ENCODE measurements at places on chromosomes 16 and 17.

DNA sequence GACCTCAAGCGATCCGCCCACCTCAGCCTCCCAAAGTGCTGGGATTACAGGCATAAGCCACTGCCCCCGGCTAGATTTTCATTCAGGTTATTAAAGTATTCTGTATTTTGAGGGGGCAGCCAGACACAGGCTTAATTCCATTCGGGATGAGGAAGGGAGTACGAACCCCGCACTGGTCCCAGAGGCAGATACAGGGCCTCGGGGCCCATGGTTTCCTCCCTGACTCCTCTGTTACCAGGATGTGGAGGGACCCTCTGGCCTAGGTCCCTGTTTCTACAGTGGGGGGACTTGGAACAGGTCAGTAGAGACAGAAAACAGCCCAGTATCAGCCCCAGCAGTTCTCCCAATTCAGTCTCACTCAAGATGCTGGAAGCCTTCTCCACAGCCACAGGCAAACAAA lies 42.0 kb downstream of the PECAM1 start:
- DNase-seq = no peak

DNA sequence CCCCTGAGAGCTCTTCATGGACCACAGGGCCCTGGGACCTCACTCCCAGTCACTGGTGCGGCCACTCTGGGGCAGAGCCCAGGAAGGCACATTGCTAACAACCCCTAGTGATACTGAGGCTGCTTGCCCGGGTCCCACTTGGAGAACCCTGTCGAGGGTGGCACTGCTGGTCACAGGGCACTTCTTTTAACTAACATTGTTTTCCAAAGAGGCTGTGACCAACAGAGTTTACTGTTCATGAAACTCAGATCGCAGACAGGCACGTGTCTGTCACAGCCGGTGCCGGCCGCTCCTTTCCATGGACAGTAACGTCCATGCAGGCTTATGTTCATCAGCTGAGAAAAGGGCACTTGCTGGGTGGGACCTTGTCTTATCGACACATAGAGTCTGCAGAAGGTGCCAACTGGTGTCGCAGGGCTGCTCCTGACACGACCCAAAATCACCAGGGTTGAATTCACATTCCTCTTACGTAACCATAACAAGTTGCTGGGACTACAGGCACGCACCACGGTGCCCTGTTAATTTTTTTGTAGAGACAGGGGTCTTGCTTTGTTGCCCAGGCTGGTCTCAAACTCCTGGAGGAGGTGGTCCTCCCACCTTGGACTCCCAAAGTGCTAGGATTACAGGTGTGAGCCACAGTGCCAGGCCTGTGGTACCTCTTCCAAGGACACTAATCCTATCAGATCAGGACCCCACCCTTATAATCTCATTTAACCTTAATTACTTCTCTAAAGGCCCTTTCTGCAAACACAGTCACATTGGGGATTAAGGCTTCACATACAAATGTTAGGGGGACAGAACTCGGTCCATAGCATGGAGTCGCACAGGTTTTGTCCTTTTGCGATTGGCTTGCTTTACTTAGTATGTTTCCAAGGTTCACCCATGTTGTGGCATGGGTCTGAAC lies 1.2 kb upstream of the ZC3H18 start:
- DNase-seq = no peak

DNA sequence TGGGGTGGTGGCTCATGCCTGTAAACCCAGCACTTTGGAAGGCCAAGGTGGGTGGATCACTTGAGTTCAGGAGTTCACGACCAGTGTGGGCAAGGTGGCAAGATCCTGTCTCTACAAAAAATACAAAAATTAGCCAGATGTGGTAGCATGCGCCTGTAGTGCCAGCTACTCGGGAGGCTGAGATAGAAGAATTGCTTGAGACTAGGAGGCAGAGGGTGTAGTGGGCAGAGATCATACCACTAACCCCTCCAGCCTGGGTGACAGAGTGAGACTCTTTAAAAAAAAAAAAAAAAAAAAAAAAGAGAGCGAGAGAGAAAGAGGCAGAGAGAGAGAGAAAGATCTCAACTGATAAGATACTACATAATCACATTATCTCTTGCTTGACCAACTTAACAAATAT lies 45.9 kb downstream of the KANSL1 start:
- DNase-seq = no peak

GRCh38 chr17:63405741-63406261 lies 40.3 kb downstream of the CYB561 start:
- DNase-seq = peak; percentile 78

DNA sequence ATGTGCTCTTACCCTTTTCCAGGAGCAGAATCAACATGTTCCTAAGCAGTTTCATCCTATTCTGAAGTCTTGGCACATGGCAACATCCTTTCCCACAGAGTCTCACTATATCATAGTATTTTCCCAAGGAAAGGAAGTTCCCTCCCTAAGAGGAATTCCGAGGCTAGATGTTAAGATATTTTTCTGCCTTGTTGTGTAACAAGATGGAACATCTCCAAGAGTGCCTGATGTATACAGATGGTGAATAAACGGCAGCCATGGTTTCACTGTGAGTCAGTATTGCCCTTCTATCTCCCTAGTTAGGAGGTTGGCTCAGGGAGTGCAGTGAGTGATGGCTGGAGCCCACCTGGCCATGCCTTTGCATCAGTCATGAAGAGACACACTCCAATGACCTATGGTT lies 48.2 kb downstream of the SPACA3 start:
- DNase-seq = no peak

GRCh38 chr17:75814900-75815373 lies 29.3 kb downstream of the UNC13D start:
- no peak for DNase-seq

DNA sequence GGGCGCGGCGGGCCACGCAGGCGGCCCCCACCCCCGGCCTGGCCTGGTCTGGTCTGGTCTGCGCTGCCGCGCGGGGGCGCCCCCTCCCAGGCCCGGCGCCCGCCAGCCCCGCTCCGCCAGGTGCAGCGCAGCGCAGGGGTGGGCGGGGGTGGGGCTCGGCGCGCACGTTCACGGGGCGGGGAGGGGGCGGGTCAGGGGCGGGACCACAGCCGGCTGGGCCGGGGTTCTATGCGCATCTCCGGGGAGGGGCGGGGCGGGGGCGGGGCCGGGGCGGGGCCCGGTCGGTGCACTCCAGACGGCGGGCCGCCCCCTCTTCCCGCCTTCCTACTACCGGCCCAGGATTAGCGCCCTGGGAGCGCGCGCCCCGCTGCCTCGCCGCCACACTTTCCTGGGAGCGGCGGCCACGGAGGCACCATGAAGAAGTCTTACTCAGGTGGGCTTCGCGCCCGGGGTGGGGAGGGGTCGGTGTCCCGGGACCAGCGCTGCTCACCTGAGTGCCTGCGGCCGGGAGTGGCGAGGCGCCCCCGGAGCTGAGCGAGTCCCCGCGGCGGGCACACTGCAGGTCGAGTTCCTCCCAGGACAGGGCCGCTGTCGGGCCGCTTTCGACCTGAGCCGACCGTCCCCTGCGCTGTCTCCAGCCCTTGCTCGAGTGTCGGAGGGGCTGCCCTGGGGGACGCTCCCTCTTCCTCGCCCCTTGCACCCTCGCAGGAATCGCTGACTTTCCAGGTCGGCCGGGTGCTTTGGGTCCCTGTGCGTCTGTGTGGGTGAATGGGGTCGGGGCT lies 140.5 kb downstream of the SEC14L1 start:
- DNase-seq = peak; percentile 47

- no peak for DNase-seq
These were observed 25.6 kb upstream of the PABPN1L start for GRCh38 chr16:88892065-88892464.

DNA sequence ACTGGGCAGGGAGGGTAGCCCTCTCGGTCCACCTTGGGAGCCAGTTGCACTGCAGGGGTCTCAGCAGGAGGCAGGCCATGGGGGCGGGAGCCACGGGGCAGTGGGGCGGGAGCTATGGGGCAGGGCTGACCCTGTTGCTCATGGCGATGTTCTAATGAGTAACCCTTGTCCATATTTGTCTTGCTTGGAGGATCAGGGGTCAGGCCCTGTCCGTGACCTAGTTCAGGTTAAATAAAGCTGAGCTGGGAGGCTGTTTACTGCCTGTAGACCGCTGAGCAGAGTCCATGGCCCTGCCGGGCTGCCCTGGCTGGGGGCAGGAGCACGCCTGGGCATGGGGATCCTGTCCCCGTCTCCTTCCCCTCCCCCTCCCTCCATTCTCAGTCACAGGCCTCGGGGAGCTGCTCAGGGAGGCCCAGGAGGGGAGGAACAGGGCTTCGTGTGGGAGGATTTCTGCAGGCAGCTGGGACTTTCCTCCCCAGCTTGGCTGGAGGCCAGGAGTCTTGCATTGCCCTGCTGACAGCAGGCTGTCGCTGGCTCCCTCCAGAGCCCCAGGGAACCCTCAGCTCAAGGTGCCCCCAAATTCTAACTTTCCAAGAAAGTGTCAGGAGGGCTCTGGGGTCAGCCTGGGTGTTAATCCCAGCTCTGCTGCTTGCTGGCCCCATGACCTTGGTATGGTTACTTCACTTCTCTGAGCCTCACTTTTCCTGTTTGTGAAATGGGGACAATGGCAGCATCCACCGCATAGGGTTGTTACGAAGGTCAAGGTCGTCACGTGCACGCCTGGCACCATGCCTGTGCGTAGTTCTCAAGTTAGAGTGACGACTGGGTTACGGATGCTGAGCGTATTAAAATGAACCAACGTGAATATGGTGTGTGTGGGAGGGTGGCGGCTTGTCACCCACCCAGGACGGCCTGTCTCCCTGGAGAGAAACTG lies 6.1 kb upstream of the SERPINF2 start:
- DNase-seq = peak; percentile 71

- DNase-seq = no peak
These were observed 86.2 kb downstream of the CRISPLD2 start for GRCh38 chr16:84905965-84906460.
